ENCODE measurements at places on chromosomes 2 and 18.

GRCh38 chr2:18398833-18399232, 161.6 kb downstream of the RDH14 start:
- no peak for DNase-seq

- no peak for DNase-seq
Measured at GRCh38 chr2:212901604-212902275, 249.7 kb downstream of the IKZF2 start.

- DNase-seq: no peak
Measured at GRCh38 chr2:176161825-176162626, 4.9 kb downstream of the HOXD3 start.

GRCh38 chr2:219079417-219079816, 18.7 kb upstream of the IHH start:
- no peak for DNase-seq
